ENCODE measurements at places on chromosomes 7 and 10. TPM values are rescaled to one million over a fixed set of nuclear protein-coding genes. Genes with fewer than 3 reads are reported as not detected.

Gene CDHR3
- total RNA-seq, result 12.2 TPM

Gene SLC18A3
- not detected for total RNA-seq

Gene ZSCAN25
- 22.8 TPM for total RNA-seq

Gene MPP7
- 7.7 TPM for total RNA-seq

Gene ZP3
- total RNA-seq, result 0.32 TPM

DNA sequence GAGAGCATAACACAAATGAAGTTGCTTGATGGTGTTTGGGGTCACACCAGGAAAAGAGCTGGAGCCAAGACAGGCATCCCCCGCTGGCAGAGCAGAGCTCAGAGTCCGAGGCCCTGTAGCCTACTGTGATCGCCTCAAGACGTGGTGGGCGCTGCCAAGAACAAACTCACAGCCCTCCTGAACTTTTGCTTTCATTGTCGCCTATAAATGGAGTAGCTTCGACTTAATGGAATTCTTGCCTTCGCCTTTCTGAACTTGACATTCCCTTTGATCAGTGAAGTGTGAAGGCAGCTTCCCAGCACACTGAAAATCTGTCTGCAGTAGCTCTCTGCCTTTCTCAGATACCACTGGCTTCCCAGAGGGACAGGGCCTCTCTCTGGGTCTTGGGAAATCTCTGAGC lies 21.3 kb downstream of the CPXM2 start:
- H3K4me1 ChIP-seq, result peaks cover 7% of the 10 kb centered on the region
- H3K36me3 ChIP-seq, result no peaks in the 10 kb centered on the region
- H3K4me3 ChIP-seq, result no peak overlapping the region

- no peaks in the 10 kb centered on the region for H3K4me1 ChIP-seq
- H3K27me3 ChIP-seq, result peaks cover 7% of the 10 kb centered on the region
- H3K27ac ChIP-seq, result no peak overlapping the region
- peak overlapping the region; percentile 35 for H3K4me3 ChIP-seq
- no peak for DNase-seq
Measured at GRCh38 chr10:96374639-96374984, 15.8 kb upstream of the OPALIN start.

DNA sequence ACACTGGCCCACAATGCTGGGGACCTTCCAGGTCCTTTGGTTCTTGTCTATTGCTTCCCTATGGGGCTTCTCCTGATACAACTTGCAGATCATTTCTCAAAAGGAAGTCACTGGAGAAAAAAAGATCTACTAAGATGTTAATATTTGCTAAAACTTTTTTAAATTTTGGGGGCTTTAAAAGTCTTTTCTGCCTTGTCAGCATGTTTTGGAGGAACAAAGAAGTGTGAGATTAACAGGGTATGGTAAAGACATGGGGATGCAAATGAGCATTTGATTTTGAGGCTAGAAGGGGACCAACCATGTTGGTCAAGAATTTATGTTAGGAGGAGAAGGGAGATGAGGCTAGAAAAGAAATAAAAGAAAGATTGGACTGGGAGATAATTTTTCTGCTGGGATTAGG lies 515.4 kb downstream of the HTR7 start:
- H3K27me3 ChIP-seq, result no peaks in the 10 kb centered on the region
- H3K36me3 ChIP-seq, result no peaks in the 10 kb centered on the region
- H3K4me1 ChIP-seq, result no peaks in the 10 kb centered on the region
- no peak overlapping the region for H3K4me3 ChIP-seq
- no peak for DNase-seq

DNA sequence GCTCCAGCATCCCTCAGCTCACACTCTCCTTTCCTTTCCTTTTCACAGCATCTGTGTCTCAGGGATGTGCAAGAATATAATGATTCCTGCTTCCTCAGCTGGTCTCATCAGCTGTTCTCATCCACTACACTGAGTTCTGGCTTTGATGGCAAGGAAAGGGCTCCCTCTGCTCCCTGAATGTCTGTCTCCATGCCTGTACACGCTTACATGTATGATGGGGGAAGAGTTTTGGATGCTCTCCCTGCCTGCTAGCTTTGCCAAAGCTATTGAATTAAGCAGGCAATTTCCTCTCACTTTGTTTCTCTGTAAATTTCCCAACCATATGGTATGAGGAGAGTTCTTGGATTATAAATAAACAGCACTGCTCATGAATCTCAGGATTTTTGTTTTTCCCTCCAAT lies 254.5 kb downstream of the SORCS3 start:
- H3K36me3 ChIP-seq, result no peaks in the 10 kb centered on the region
- no peak overlapping the region for H3K27ac ChIP-seq
- H3K4me3 ChIP-seq, result no peak overlapping the region
- no peaks in the 10 kb centered on the region for H3K4me1 ChIP-seq

DNA sequence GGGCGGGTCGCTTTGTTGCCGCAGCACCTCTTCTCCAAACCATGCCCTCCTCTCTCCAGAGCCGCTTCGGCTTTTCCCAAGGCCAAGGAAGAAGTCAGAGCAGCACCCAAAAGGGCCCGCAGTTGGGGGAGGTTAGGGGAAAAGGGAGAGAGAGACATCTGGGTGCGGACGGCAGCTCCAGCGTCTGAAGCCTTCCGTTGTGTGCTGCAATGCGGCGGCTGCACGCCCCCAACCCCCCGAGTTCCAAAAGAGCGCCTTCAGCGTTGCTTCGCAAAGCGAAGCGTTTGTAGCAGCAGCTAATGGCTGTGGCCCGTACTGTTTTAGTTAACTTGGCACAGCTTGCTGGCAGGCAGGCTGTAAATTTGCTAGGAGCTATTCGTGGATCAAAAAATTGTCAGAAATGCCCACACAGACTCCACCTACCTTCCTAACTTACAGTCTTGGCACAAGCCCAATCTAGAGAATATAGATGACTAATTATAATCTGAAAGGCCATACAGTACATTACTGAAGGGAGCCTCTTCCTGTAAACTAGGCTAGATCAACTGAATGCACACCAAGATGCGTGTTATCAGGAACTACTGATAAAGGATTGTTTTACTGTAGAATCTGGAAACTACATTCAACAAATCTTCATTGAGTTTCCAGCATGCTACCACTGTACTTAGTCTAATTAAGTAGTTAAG lies 1.1 kb upstream of the KBTBD2 start:
- peak overlapping the region; percentile 95 for H3K27ac ChIP-seq
- H3K4me1 ChIP-seq, result peaks cover 29% of the 10 kb centered on the region
- no peaks in the 10 kb centered on the region for H3K36me3 ChIP-seq
- peak overlapping the region; percentile 8 for H3K4me3 ChIP-seq
- no peaks in the 10 kb centered on the region for H3K27me3 ChIP-seq
- peak; percentile 49 for DNase-seq

- no peak overlapping the region for H3K27ac ChIP-seq
- H3K36me3 ChIP-seq, result peaks cover 40% of the 10 kb centered on the region
- DNase-seq, result peak; percentile 70
- no peaks in the 10 kb centered on the region for H3K27me3 ChIP-seq
- H3K4me3 ChIP-seq, result no peak overlapping the region
- no peaks in the 10 kb centered on the region for H3K4me1 ChIP-seq
Measured at GRCh38 chr10:90885176-90885575, 13.4 kb downstream of the RPP30 start.

- peak; percentile 50 for DNase-seq
- H3K4me3 ChIP-seq, result no peak overlapping the region
- H3K27ac ChIP-seq, result no peak overlapping the region
- peaks cover 7% of the 10 kb centered on the region for H3K4me1 ChIP-seq
- H3K27me3 ChIP-seq, result no peaks in the 10 kb centered on the region
Measured at GRCh38 chr10:5609952-5610616, 56.3 kb downstream of the ASB13 start.

DNA sequence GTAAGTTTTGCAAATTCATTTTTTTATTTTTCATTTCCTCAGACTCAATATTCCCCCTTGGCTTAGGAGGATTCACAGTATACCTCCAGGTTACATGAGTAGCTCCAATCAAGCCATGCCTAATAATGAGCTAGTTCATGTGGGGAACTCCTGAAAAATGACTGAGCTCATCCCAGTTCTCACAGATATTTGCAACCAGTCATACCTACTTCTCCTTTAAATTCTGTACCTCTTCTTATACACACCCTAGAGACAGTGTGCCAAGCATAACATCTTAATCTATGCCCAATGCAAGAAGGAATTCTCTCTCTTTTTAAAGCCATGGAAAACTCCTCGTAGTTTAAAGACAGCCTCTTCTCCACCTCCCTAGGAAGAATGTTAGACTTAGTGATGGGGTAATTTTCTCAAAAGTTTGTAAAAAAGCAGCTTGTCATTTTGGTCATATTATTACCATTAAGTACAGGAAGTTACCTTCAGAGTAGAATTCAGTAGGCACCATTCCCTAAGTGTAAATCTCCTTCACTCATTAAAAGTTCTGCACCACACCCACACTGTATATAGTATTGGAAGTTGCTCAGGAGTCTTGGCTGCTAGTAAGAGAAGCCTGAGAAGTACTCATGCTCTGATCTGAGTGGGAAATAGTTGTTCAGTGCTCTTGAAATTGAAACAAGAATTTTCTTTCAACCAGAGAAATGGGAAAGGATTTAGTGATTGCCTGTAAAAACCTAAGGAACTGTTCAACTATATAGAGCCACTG lies 72.7 kb downstream of the PTPRZ1 start:
- no peak overlapping the region for H3K27ac ChIP-seq
- H3K36me3 ChIP-seq, result no peaks in the 10 kb centered on the region
- H3K27me3 ChIP-seq, result no peaks in the 10 kb centered on the region
- no peaks in the 10 kb centered on the region for H3K4me1 ChIP-seq
- DNase-seq, result no peak

DNA sequence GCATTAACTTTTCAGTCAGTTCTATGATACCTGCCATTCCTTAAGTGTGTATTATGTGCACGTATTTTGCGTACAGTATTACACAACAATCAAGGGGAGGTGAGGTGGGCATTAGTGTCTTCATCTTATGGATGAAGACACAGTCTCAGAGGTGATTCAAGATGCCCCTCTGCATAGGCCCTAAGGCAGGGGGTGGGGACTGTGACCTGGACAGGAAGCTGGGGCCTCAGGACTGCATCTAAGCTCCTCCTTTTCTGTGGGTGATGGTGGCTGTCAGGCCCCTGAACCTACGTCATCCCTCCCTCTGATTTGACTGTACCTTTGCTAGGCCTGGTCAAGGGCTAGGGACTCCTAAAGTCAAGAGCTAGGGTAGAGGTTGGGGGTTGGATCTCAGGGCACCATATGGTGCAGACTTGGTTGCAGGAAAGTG lies 38.9 kb downstream of the HK1 start:
- H3K4me1 ChIP-seq, result peaks cover 35% of the 10 kb centered on the region
- H3K27me3 ChIP-seq, result no peaks in the 10 kb centered on the region
- no peak for DNase-seq

DNA sequence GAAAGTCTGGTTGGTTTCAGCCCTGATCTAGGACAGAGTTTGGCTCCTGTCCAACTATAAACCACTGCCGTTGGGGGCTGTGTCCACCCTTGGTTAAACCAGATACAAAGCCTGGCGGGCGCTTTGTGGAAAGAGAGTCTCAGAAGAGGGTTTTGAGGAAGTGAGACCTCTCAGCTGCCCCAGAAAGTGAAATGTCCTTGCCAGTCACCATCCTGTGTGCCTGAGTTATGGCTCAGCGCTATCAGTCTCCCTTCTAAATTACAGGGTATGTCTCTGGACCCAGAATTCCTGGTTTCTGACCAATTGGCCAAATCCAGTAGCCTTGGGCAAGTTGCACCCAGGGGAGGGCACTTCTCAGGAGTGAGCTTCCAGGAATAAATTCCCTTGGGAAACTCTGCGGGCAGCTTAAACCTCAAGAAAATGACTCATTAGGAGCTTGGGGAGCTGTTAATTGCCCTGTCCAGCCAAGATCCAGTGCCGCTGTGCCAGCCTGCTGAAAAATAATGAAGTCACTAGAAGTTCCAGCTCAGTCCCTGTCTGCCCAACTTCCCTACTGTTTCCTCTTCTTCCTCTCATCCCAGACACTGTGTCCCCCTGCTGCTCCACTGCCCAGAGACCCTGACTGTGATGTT lies 66.7 kb upstream of the PDZD8 start:
- H3K36me3 ChIP-seq, result no peaks in the 10 kb centered on the region
- H3K27ac ChIP-seq, result no peak overlapping the region
- H3K4me1 ChIP-seq, result no peaks in the 10 kb centered on the region
- no peak for DNase-seq
- H3K27me3 ChIP-seq, result no peaks in the 10 kb centered on the region

DNA sequence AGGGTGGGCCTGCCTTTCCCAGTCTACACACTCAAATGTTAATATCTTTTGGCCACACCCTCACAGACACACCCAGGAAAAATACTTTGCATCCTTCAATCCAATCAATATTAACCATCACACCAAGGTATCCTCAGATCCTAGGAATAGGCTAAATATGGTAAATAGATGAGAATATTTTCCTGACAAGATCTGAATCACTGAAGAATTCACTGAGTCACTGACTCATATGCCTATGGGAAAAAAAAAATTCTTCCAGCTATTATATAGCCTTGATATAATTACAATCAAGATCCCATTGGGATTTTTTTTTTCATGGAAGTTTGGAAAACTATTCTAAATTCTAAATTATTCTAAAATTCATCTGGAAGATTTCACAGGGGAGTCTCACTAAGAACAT lies 65.8 kb downstream of the INHBA start:
- no peak overlapping the region for H3K4me3 ChIP-seq
- H3K36me3 ChIP-seq, result no peaks in the 10 kb centered on the region
- H3K4me1 ChIP-seq, result no peaks in the 10 kb centered on the region
- DNase-seq, result no peak
- no peak overlapping the region for H3K27ac ChIP-seq

DNA sequence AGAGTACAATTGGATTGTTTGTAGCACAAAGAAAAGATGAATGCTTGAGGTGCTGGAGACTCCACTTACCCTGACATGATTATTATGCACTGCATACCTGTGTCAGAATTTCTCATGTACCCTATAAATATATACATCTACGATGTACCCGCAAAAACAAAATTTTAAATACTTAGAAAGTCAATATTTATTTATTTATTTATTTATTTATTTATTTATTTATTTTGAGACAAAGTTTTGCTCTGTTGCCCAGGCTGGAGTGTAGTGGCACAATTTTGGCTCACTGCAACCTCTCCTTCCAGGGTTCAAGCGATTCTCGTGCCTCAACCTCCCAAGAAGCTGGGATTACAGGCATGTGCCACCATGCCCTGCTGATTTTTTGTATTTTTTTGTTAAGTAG lies 35.1 kb upstream of the EBF3 start:
- no peak overlapping the region for H3K4me3 ChIP-seq
- no peaks in the 10 kb centered on the region for H3K4me1 ChIP-seq
- no peak overlapping the region for H3K27ac ChIP-seq
- peaks cover 2% of the 10 kb centered on the region for H3K27me3 ChIP-seq

DNA sequence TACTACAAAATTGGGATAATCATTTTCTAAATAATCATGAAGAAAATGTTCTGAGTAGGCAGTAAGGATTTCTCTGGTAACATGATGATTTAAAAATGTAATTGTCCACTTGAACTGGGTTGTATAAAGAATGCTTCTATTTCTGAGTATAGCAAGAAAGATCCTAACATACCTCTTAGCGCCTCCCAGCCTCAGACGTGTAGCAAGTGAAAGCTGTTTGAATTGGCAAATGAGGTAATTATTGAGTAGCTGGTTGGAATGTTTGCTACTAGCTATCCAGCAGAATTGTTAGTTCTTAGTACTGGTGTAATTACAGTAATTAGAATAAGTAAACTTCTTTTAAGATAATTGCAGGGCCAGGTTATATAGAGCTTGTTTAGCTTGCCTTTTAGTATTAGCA lies 47.9 kb downstream of the SEPTIN7 start:
- H3K27ac ChIP-seq, result peak overlapping the region; percentile 52
- peaks cover 5% of the 10 kb centered on the region for H3K36me3 ChIP-seq
- no peaks in the 10 kb centered on the region for H3K27me3 ChIP-seq

Data from cardiac muscle cell (in vitro differentiated cells and primary cell).